ENCODE measurements at places on chromosomes 11 and 22. TPM values are rescaled to one million over a fixed set of nuclear protein-coding genes. Genes with fewer than 3 reads are reported as not detected.
A peak's percentile ranks its signal among the peaks of the same experiment; 100 is the strongest.

The SLC1A2 gene
- 5.2 TPM for total RNA-seq

DNA sequence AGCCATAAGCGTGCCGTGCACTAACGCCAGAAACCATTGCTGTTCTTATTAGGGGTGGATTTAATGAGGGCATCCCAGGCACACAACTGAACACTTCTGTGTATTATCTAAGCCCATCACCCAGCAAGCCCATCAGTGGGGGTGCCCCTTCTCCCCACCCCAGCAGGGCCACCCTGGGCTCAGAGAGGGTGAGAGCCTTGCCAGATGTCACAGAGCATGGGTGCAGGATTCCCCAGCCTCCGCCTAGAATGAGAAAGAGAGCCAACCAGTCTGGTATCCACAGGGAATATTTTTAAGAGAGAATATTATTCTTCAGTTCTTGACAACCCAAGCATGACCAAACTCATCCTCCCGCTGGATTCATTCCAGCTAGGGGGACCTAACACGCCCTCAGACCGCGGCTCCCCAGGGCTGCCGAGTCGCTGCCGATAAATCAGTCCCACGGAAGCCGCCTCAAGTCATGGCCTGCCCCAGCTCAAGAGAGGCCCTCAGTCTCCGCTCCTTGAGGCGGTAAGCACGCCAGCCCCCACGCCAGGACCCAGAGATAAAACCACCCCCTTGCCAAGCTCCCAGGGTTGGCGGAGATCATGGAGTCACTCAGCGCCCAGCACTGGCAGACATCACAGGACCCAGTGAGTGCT lies 47.2 kb downstream of the MN1 start:
- DNase-seq, result no peak

The BSX gene
- total RNA-seq, result not detected

DNA sequence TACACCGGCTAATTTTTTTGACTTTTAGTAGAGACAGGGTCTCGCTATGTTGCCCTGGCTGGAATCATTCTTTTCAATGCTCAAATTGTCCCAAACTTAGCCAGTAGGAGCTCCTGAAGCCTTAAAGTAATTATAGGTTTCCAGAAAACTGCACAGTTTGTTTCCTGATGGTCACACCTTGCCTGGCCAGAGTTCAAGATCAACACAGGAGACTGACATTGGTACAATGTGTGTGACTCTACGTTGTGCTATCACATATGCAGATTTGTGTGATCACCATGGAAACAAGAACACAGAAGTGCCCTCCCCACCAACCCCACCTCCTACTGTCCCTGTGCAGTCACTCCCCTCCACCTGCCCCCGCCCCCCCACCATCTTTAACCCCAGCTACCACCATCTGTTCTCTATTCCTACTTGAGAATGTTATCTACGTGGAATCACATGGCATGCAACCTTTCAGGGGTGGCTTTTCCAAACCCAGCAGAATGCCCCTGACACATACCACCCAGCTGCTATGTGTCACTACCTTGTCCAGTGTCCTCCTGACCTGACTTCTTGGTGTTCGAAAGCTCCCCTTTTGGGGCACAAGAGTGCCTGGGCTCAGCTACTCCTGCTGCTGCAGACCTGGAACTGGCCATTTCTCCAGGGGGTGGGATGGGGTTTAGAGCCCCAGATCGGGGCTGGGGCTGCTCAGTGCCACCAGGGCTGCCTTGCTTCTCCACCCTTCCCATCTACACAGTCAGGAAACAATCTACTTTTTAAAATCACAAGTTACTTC lies 6.1 kb upstream of the NAP1L4 start:
- no peak for DNase-seq

The CCDC89 gene
- 1.2 TPM for total RNA-seq

The APOL4 gene
- 26.5 TPM for total RNA-seq

GRCh38 chr11:70437111-70437784 lies 38.9 kb downstream of the CTTN start:
- DNase-seq, result no peak

GRCh38 chr11:24932110-24933000 lies 435.5 kb downstream of the LUZP2 start:
- no peak for DNase-seq

GRCh38 chr11:19935507-19935906 lies 222.9 kb downstream of the NAV2 start:
- no peak for DNase-seq

DNA sequence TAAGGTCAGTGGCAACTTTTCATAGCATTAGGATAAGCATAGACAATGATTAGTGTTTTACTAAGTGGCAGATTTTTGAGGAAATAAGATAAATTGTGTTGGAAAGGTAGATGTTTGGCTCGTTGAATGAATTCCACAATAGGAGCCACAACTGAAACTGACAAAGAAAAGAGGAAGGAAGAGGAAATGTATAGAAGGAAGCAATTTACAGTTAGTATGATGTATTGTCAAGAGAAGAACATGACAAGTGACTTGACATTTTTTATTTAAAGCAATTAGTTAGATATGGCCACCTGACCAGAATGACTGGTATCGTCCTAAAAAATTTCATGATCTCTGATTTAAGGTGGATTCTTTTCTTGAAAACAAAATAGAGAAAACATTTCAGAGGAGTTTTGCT lies 3.1 kb upstream of the RAG2 start:
- no peak for DNase-seq

- DNase-seq, result no peak
These were observed 232.2 kb downstream of the GUCY1A2 start for GRCh38 chr11:106785913-106786650.

DNA sequence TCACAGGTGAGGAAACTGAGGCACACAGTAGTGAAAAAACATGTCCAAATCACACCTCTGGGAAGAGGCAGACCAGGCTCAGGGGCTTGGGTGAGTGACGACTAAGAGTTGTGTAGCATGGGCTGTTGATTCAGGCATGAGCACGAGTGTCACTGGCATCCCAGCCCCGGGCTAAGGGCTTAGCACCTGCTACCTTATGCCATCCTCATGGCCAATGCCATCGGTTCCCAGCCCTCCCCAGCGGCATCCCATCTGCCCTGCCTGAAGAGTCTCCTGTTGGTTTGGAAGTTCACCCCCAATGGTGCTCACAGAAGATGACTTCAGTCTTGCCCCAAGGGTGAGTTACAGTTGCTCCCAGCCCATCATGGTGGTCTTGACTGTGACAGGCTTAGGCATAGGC lies 22.4 kb downstream of the MB start:
- DNase-seq, result no peak

DNA sequence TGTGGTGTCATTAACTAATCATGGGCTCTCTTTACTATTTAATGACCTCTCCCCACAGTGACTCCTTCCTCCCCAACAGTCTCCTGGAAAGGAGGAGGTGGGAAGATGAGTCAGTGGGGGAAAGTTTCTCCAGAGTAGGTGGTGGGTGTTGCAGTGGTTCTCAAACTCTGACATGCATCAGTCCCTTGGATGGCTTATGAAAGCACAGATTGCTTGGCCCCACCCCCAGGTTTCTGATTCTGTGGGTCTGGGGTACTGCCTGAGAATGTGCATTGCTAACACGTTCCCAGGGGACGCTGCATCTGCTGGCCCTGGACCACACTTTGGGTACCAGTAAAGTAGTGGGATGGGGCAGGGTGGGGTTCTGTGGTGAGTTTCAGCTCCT lies 9.8 kb downstream of the CD82 start:
- DNase-seq, result no peak

The NXPE2 gene
- 0.15 TPM for total RNA-seq

The CRYBB3 gene
- not detected for total RNA-seq

GRCh38 chr11:2149864-2150847 lies 10.9 kb downstream of the INS start:
- DNase-seq, result no peak

The CST6 gene
- total RNA-seq, result not detected

The C11orf42 gene
- not detected for total RNA-seq

The OR52E8 gene
- total RNA-seq, result not detected

GRCh38 chr11:112996994-112997393 lies 35.8 kb downstream of the NCAM1 start:
- no peak for DNase-seq

GRCh38 chr11:130416906-130417305 lies 11.5 kb downstream of the ADAMTS8 start:
- no peak for DNase-seq

The IFITM10 gene
- 0.54 TPM for total RNA-seq

- DNase-seq, result no peak
These were observed 36.1 kb upstream of the SCN3B start for GRCh38 chr11:123690485-123690884.

The FAM111B gene
- 0.29 TPM for total RNA-seq

- no peak for DNase-seq
These were observed 22.0 kb downstream of the FAT3 start for GRCh38 chr11:92246630-92247029.

The IRF7 gene
- total RNA-seq, result 10.0 TPM

The MACROD1 gene
- 133 TPM for total RNA-seq

GRCh38 chr11:68090706-68091105 lies 30.5 kb downstream of the CHKA start:
- no peak for DNase-seq

DNA sequence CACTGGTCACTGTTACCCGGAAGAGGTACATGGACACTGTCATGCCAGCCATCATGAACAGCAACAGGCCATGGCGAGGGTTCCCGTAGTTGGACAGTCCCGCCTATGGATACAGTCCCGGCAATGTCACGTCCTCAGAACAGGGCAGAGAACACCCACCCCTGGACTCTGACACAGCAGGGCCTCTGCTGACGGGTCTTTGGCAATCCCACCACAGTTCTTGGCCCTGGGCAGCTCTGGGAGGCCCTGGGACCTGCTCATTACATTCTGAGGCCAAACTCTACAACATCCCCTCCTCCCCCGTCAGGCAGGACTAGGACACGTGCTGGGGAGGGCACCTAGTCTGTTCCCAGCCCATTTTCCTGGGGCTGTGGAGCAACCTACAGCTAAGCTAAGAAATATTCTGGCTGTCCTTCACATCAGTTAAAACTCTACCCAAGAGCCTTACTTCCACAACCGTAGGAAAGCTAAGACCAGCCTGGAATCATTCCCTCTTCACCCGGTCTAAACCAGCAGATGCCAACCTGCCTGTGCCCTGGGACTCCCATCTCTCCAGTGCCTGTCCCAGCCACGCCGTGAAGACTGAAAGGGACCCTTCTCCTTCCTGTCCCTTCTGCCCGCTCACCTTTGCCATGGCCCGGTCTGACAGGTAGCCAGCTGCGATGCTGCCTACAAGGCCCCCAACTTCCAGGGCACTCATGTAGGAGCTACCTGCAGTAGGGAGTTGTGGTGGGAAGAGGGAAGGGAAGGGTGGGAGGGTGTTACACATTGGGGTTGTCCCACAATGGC lies 4.5 kb downstream of the SLC37A4 start:
- no peak for DNase-seq

The C11orf91 gene
- not detected for total RNA-seq

DNA sequence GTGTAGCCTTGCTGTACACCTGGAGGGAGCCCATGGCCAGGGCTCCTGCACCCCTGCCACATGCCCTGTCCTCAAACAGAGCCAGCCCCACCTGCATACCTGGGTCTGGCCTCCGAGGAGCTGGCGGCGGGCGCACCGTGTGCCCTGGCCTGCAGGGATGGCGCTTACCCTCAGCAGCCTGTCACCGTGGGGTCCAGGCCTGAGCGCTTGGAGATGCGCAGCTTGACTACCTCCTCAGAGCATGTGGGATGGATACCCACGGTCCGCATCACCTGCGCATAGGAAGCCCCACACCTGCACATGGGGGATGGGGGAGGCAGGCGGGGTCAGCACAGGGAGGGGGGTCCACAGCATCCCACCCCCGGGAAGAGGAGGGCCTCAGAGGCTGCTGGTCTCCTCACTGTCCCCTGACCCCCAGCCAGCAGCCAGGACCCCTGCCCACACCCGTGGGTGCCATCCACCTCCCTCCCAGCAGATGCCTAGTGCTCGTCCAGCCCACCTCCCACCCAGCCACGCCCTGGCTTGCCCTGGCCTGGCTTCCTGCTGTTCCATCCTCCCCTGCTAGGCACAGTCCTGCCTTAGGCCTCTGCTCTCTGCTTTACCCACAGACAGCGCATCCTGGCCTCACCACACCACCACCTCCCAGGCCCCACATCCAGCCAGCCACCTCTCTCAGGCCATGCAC lies 22.4 kb upstream of the GNB1L start:
- DNase-seq, result peak; percentile 60

- no peak for DNase-seq
These were observed 32.4 kb downstream of the EIF3F start for GRCh38 chr11:8019314-8020243.

GRCh38 chr11:123308077-123308476 lies 113.0 kb upstream of the CLMP start:
- DNase-seq, result peak; percentile 60

The PIWIL4 gene
- total RNA-seq, result 2.4 TPM

Measured in heart left ventricle (tissue), 16 donors.